ENCODE measurements at places on chromosomes 6 and 20.

GRCh38 chr20:19067986-19068385 lies 144.5 kb upstream of the SLC24A3 start:
- DNase-seq = no peak

DNA sequence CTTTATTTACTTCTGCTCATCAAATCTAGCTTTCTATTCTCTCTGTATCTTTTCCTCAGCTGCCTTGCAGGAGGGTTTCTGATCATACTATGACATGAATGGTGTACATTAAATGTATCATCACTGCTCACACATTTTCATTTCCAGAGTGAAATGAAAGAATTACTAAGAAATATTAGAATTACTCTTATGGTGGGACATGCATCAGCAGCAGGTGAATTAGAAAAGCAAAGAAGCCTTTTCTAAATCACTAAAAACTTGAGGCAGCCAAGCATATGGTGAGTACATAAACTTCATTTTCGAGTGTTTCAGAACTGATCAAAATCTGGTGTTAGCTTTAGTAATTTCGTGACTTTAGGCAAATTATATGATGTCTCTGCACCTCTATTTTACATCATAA lies 23.6 kb downstream of the IL17A start:
- DNase-seq = no peak

DNA sequence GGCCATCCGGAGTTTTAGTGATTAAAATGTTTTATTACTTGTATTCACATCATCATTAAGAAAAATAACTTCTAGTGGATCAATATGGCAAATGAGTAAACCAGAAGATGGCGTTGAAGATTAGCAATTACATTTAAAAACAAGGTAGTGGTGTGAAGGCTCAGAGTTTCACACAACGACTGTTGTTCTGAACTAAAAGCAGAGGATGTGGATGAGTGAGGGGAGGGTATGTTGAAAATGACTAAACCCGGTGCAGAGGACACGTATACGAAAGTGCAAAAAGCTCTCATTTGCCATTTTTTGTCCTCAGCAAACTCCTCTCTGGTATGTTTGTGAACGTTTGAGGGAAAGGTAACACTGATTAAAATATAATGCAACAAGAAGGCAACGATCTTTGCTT lies 1.9 kb upstream of the IRF4 start:
- DNase-seq = no peak

- no peak for DNase-seq
Observed at GRCh38 chr6:288866-289265, 3.4 kb upstream of the DUSP22 start.

GRCh38 chr6:31401403-31401802 lies 2.0 kb upstream of the MICA start:
- DNase-seq = no peak

GRCh38 chr20:57236813-57237584 lies 29.4 kb downstream of the BMP7 start:
- DNase-seq = no peak

DNA sequence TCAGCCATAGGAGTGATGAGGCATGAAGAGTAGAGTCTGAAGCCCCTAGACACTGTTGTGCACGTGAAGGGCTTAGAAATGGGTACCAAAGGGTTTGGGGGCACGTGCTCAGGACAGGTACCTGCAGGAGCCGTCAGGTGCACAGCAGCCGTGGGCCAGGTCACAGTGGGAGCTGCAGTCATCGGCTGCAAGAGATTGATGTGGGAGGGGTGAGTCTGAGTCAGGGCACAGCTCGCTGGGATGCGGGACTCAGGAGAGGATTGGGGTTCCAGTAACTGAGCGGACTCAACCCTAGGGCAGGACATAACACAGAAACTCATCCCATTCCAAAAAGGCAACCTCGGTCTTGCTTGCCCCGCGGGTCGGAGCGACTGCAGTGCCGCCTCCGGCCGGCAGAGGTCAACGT lies 1.1 kb downstream of the DLK2 start:
- peak; percentile 15 for DNase-seq

GRCh38 chr20:63703976-63704748 lies 3.6 kb downstream of the ARFRP1 start:
- DNase-seq = no peak

GRCh38 chr20:47780720-47781389 lies 4.4 kb downstream of the SULF2 start:
- no peak for DNase-seq

- no peak for DNase-seq
Observed at GRCh38 chr6:109170333-109170732, 75.0 kb downstream of the CEP57L1 start.

- DNase-seq = no peak
Observed at GRCh38 chr6:113856375-113856624, 845 bp upstream of the MARCKS start.

GRCh38 chr20:36836591-36837269 lies 39.2 kb upstream of the TLDC2 start:
- DNase-seq = peak; percentile 63

DNA sequence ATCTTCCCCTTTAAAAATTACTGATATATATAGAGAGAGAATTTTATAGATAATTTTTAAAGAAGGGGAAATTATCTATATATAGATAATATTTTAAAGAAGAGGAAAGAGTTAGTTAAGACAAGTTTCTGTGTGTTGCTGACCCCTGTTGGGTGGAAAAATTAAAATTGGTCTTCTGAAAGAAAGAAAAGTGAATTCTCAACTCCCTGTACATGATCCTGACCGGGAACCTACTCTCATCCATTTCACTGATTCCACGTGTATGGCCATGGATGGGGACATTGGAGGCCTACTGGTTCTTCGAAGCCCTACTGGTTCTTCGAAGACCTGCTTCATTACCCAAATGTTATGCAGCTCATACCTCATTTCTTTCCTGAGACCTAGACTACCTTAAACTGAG lies 53.0 kb upstream of the TCF21 start:
- no peak for DNase-seq

- DNase-seq = no peak
Observed at GRCh38 chr6:73314577-73315492, 39.2 kb downstream of the DPPA5 start.

GRCh38 chr6:129104131-129104530 lies 221.2 kb downstream of the LAMA2 start:
- DNase-seq = no peak

- DNase-seq = no peak
Observed at GRCh38 chr20:61442075-61442670, 190.1 kb downstream of the CDH4 start.

- DNase-seq = no peak
Observed at GRCh38 chr20:64258071-64258823, 2.7 kb downstream of the PCMTD2 start.

DNA sequence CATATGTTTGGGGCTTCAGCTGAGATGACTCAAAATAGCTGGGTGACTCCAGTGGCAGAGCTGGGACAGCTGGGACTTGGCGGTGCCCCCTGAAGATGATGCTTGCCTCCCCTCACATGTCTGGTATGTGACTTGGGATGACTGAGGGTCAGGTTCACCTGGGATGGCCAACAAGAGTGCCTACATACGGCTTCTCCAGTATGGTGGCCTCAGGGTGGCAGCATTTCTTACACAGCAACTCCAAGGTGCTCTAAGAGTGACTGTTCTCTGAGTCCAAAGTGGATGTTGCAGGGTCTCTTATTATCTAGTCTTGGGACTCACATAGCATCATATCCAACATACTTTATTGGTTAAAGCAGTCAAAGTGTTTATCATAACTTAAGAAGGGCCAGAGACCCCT lies 87.8 kb upstream of the CENPW start:
- DNase-seq = no peak

DNA sequence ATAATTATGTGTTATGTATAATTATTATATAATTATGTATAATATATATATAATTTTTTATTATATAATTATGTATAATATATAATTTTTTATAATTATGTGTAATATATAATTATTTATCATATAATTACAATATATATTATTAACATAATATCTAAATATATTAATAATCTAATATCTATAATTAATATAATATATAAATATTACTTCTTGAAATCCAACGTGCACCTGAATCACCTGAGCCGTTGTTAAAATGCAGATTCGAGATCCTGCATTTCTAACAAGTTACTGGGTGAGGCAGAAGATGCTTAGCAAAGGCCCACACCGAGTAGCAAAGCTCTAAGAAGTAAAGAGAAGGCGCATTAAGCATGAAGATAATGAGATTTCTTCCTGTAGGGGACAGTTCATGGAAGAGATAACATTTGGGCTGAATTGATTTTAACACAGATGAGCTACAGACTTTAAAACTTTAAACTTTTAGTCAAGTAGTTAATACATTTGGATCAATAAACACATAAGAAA lies 406.4 kb upstream of the PLCB4 start:
- DNase-seq = no peak

DNA sequence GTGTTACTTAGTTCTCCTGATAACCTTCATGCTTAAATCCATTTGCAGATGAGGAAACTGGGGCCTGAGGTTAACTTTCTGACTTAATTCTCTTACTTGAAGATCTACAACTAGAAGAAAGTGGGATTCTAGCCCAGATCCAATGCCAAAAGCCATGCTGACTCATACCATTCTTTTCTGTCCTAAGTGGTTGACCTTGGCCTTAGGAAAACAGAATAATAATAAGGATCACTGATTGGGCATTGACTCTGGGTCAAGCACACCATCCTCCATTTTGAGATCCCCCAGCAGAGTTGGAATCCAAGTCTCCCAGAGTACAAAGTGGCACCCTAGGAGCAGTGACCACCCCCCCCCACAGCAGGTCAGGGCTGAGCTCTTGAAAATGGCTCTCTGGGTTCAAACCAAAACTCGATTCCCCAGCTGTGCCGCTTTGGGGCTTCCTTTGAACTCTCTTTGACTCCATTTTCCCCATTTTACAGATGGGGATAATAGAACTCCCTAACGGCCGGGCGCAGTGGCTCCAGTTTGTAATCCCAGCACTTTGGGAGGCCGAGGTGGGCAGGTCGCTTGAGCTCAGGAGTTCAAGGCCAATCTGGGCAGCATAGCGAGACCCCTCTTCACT lies 12.8 kb upstream of the ZNF217 start:
- no peak for DNase-seq

GRCh38 chr20:19511931-19512330 lies 246.1 kb upstream of the RIN2 start:
- no peak for DNase-seq

GRCh38 chr6:106106276-106107042 lies 20.3 kb downstream of the PRDM1 start:
- no peak for DNase-seq

DNA sequence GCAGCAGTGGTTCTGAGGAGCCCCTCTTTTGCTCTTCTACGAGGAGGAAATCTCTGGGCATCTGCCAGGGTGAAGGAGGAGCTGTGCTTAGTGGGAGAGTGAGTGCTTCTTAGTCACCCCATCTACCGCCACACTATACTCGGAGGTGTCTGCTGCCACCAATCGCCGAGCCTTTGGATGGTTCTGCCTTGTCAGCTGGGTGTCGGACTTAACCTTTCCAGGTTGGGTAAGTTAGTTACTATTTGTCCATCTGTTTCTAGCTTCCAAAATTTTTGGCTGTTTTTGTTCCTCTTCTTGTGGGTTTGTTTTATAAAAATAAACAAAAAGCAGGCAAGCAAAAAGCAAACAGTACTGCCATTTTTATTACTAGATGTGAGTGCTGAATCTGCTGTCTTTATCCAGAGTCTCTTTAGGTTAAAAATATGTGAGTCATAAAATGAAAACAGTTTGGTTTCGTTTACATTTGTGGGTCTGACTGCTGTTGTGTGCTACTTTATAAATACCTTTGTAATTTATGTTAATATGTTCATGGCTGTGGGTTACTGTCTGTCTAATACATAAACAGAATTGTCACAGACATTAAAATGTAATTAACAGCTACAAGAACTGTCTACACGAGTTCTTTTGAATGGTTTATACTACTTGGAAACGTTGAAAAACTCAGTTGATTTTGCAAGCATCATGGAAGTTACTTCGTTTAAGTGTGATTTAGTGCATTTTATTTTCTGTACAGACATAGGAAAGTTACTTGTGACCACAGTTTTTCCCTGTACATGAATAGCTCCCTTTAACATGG lies 89.2 kb downstream of the ARID1B start:
- DNase-seq = no peak

DNA sequence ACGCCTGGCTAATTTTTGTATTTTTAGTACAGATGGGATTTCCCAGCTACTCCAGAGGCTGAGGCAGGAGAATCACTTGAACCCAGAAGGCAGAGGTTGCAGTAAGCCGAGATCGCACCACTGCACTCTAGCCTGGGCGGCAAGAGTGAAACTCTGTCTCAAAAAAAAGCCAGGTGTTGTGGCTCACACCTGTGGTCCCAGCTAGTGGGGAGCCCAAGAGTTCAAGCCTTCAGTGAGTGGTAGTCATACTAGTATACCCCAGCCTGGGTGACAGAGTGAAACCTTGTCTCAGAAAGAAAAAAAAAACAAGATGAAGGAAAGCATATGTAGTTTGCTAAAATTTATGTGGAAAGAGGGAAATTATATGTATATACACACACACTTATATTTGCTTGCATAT lies 20.0 kb upstream of the POU5F1 start:
- DNase-seq = no peak

- peak; percentile 33 for DNase-seq
Observed at GRCh38 chr6:106098383-106099234, 12.5 kb downstream of the PRDM1 start.

GRCh38 chr20:21555470-21556120 lies 41.7 kb upstream of the NKX2-2 start:
- no peak for DNase-seq

DNA sequence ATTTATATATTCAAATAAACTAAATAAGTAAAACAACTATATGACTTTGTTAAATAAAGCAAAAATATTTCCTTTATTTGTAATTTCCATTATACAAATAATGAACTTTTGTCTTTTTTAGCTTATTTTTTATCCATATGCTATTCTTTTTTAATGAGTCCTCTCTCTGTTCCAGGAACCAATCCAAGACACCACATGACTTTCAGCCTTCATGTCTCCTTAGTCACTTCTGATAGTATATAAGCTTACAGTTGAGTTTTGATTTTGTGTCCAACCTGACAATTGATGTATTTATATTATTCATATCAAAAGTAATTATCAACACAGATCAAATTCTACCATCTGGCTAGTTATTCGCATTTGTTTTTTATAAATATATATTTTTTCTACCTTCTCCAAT lies 582.3 kb upstream of the GJE1 start:
- DNase-seq = no peak

- DNase-seq = no peak
Observed at GRCh38 chr6:99318566-99318965, 30.9 kb downstream of the FAXC start.

Measured in AML-193 (cell line).